GM13977 (cell line): ENCODE measurements at places on chromosomes 12 and 14.
A peak's percentile ranks its signal among the peaks of the same experiment; 100 is the strongest.

DNA sequence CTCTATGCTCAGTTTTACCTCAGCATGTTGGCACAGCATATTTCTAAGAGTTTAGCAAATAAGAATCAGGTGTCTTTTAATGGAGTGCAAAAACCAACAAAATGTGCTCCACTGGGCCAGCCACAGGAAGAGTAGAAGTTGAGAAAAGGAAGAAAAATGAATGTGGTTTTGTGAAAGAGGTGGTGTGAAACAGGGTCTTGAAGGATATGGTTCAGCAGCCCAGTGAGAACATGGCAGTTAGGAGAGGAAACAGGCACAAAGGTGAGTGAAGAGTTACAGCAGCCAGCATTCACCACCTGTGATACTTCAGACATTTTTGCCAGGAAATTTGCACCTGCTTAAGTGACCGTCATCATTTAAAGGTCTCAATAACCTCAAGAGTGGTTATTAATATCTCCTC is 2.4 kb downstream of the STAB2 start:
- no peak for DNase-seq

GRCh38 chr14:26528415-26529182 is 69.2 kb downstream of the NOVA1 start:
- no peak for DNase-seq

- no peak for DNase-seq
Observed at GRCh38 chr12:7915661-7916403, 20.2 kb downstream of the SLC2A3 start.

DNA sequence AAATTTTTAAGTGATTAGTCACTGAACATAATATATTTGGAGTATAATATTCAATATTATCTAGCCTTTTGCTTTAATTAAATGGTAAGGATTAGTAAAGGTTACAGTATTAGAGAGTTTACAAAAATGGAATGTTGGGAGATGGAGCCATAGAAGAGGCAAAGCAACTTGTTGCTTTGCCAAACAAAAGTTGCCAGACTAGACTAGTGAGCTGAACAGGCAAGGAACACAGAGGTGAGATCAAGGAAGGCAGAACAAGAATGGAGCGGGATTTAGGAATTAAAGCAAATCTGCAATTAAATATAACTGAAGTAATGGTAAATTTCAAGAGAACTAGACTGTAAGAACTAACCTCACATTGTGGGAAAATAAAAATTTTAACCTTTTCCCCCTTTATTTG is 5.1 kb downstream of the ARF6 start:
- no peak for DNase-seq

DNA sequence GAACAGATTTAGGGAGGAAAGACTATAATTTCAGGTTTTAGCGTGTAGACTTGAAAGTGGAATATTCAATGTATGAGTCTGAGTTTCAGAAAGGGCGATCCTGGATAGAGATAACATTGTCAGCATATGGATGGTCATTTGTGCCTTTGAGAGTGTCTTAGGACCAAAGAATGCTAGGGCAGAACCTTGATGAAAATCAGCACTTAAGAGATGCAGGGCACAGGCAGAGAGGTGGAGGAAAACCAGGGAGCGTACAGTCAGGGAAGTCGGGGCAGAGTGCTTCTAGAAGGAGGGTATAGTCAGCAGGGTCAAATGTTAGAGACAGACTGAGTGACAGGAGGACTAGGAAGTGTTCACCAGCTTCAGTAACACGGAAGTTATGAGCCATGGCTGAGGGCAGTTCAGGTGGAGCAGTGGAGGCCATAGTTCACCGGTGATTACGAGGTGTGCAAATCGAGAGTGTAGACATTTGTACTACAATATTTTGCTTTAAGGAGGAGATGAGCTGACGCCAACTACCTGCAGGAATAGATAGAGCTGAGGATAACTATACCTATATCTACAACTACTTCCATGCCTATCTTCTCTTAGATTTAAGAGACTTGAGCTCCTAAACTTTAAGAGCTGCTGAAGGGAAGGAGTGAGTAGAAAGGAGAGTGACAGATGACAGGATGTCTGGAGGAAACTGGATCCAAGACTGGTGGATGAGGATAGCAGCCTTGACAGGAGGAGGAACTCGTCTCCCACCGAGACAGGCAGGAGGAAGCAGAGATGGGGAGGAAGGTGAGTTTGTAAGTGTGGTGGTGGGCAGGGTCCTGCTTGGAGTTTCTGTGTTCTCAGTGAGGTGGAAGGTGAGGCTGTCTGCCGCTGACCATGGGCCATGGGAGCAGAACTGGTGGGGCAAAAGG is 6.5 kb downstream of the CBLN3 start:
- DNase-seq, result no peak

GRCh38 chr12:5511644-5512600 is 80.0 kb downstream of the NTF3 start:
- DNase-seq, result peak; percentile 30

DNA sequence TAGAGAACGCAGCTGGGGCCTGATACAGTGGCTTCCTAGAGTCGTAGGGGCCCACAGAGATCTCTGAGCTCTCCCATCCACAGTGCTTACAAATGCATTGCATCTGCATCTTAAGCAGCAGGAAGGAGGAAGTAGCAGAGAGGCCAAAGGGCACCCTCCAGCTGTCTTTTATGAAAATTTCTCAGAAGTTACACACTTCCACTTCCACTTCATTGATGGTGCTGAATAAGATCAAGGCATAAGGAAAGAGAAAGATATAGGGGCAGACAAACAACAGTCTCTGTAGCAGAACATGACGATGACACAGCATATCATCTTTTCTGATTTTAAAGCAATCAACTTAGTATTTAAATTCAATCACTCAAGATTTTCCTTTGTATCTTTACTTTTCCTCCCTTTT is 51.6 kb upstream of the ABCC9 start:
- DNase-seq, result no peak

GRCh38 chr12:94327809-94328208 is 131.9 kb downstream of the CEP83 start:
- DNase-seq, result no peak

DNA sequence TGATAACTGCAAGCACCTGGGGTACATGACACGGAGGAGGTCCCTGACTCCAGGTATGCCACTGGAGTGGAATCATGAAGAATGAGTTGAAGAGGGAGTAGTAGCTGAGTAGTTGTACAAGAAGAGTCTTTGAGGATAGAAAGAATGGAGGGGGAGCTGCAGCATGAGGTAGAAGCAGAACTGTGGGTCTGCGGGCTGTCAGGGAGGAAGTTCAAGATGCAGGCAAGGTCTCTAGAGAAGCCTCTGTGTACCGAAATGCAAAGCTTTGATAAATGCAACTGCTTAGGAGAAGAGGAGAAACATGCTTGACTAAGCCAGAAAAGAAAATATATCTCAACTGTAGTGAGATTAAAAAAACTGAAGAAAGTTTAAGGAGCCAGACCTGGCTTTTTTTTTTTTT is 91.5 kb downstream of the CPNE8 start:
- no peak for DNase-seq

GRCh38 chr12:89703768-89704167 is 4.9 kb downstream of the ATP2B1 start:
- no peak for DNase-seq

DNA sequence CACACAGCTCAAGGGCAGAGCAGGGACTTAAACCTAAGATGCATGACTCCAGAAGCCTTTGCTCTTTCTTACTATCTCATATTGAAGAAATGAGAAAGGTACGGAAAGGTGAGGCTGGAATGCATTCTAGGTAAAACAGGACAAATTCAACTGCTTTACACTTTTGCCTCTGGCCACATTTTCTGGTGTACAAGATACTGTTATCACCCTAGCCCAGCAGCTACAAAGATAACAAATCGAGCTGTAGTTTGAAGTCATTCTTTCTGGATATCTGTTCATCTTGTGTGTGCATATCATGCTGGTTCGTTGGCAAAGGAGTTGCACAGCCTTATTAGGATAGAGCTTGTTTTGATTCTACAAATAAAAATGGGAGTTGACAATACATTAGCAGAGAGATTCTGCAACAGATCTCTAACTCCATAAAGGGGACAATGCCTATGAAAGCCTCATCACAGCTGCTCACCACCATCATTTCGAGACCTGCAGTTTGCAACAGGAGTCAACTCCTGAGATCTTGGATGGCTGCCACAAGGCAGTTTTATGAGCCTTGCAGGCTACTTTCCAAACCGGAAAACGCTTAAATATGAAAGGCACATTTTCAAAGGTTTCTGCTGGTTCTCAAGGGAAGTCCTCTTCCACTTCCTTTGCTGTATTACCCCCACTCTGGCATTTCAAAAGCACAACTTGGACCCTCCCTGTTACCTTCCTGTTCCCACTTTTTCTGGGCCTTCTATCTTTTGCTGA is 64.9 kb downstream of the STXBP6 start:
- DNase-seq, result no peak

DNA sequence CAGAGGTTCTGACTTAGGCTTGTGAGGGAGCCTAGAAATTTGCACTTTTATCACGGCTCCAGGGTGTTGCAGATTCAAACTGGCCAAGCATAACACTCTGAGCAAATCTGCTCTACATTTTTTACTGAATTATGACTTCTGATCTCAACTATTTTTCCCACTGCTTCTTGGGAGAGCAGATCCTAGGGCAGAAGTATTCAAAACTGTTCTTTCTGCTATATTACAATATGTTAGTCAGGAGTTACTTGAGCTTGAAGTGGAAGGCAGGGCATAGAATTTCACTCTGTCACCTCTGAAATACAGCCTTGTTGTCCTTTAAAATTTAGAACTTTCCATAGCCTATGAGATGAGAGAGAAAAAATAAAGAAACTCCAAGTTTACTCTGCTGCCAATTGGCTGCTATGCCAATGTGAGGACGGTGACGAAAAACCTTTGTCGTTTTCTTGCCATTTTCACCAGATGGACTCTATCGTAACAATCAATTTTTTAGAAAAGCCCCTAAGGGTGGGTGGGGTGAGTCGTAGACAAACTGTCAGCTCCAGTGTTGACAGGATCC is 16.4 kb upstream of the KERA start:
- no peak for DNase-seq

DNA sequence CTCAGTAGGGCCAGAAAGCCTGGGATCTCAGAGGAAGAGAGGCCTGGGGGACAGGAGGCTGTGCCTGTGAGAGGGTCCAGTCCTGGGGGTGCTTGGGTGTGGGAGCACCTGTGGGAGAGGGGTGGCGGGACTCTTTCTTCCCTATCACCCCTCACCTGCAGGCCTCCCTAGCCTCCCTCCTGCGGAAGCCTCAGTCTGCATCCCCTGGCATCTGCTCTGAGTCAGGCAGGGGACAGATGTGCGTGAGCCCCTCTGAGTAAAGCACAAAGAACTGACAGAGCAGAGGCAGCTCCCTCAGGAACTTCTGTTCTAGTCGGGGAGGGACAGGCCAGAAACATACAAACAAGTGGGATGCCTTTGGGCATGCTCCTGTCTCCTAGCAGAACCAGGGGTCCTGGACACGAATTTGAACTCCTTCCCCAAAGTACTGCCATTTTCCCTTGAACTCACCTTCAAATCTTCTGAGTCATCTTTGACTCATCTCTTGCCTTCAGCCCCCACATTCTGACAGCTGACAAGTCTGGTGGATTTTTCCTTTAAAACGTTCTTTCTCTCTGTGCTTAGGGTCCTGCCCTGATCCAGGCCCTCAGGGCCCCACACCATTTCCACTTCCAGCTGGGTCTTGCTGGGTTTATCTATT is 8.5 kb upstream of the HSP90AA1 start:
- no peak for DNase-seq

- DNase-seq, result no peak
Observed at GRCh38 chr12:13734584-13735152, 246.7 kb downstream of the GRIN2B start.

GRCh38 chr12:62817556-62818271 is 117.2 kb downstream of the PPM1H start:
- no peak for DNase-seq

GRCh38 chr14:52112336-52113018 is 43.6 kb upstream of the NID2 start:
- no peak for DNase-seq

- no peak for DNase-seq
Observed at GRCh38 chr12:53830631-53831030, 78.9 kb upstream of the CISTR start.

DNA sequence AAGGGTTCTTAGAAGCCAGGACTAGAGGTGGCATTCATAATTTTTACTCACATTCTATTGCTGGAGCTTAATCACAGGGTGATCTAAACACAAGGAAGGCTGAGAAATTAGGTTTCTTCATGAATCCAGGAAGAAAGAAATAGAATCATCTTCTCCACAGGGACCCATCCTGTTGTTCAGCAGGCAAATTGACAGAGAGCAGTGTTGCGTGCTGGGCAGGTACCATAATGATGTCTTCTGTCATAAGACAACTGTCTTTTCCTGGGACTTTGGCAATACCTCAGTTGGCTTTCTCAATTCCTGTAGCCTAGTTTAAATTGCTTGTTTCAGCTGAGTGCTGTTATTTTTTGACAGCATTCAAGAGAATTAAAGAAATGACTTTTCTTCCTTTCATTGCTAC is 468.0 kb upstream of the SYT1 start:
- no peak for DNase-seq

DNA sequence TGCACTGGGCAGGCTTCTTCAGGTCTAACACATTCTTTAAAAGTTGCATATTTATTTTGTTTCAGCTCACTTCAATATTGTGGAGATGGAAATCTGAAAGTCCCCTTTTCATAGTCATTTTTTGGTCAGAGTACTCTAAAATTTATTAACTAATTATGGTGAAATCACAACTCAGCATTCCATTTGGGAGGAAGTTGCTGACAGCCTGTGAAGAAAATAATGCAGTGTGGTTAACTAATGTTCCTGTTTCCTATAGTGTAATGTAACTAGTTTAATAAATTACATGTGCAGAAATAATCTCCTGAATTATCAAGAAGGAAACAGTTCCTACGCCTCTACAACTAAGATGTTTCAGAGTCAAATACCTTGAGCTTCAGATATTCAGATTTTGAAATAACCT is 17.1 kb downstream of the LRFN5 start:
- no peak for DNase-seq

DNA sequence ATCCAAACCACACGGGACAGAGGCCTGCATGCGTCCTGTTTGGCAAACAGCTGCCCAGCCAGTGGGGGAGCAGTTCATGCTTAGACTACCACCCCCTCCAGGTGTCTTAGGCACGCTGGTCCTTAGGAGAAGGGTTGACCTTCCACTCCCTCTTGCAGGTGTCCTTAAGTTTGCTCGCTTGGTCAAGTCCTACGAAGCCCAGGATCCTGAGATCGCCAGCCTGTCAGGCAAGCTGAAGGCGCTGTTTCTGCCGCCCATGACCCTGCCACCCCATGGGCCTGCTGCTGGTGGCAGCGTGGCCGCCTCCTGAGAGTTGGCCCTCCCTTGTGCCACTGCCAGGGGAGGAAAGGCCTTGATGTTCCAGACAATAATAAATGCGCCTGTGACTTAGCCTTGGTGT is 1.8 kb downstream of the C12orf57 start:
- DNase-seq, result no peak
